ENCODE measurements at places on chromosomes 2 and 18. TPM values are rescaled to one million over a fixed set of nuclear protein-coding genes. Genes with fewer than 3 reads are reported as not detected.
A peak's percentile ranks its signal among the peaks of the same experiment; 100 is the strongest.

DNA sequence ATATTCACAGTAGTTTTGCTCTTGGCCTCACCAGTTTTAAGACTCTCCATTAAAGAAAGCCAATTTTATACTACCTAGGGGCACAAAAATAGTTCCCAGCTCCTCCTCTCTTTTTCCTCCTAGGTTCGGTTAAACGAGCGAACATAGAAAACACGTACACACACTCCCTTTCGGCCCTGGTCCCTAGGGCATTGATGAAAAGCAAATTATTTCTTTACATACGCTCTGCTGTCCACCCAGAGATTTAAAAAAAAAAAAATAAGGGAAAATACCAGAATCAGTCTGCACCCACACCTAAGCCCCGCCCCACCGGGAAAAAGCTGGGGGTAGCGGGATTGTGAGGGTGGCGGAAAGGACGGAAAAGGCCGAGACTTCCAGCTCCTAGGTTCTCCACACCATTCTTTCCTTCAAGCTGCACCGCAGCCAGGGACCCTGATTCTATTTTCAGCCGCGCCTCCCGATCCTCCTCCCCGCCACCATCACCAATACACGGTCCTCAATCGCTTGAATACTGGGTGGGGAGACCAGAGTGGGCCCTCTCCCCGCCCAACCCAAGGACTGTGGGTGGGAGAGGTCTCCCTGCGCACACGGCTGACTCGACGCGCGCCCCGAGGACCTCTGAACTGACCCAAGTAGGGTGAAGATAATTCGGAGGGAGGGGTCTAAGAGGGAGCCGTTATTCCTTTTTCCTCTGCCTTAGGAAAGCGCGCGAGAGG, 769 bp downstream of the ATF2 start:
- DNase-seq: no peak

Gene IL37
- not detected for total RNA-seq

DNA sequence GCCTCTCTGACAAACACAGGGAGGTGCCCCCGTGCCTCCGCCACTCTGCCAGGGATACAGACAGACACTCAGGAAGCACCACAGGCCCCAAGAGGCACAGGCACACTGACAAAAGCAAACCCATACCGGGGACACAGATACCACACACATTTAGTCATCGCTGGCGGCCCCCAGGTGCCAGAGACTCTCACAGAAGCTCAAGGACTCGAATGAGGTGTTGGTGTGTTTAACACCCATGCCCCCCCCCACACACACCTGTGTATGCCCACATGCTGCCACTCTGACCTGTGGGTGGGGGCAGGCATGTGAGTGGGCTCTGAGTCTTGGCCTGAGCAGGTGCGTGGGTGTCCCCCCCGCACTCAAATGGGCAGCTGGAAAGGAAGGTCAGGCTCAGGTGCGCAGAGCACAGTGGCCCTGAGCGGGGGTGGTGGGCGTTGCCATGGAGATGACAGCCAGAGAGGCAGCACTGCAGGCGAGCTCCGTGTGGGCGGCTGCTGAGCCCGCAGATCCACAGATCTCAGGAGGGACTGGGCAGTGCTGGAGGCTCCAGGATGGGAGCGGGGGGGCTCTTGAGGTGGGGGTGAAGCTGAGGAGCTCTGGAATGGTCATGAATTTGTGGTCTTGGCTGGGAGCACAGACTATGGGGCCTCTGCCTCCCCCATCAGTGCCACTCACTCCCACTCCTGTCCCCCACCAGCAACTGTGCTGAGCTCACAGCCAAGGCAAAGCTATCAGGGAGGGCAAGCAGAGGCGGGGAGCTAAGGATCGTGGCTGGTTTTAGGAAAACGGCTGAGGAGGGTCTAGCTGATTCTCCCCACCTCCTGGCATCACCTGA, 73.9 kb upstream of the TAF1B start:
- peak; percentile 92 for DNase-seq

DNA sequence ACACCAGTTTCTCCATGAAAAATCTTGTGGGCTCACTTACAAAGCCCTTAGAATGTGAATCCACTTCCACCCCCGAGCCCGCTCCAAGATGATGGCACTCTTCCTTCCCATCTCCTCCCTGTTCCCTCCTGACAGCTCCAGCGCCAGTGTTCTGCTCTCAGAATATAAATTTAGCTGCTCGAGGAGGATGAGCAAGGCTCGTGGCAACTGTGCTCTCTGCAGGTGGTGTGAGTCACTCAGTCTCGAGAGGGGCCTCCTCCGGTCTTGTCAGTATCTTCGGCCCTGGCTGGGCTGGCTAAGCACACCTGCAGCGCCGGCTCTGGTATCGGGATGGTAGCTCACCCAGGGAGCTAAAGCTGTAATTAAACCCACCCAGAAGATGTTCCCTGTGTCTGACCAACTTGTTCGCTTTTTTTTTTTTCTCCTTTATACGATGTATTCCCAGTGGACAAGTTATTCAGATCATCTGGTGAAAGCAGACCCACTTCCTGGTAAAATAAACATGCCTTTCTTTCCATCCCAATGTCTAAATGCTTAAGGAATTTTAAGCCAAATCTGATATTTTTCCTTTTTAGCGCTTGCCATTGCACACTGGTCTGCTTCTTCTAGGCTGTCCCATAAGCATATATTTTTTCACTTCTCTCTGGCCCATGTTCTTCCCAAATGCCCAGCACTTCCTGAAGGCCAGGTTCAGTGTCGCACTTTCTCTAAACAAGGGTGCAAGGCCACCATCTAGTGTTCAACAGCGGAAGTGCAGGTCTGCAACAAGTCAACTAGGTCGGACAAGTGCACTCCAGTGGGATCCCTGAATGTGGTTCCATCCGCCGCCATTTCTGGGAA, 31.4 kb upstream of the YPEL5 start:
- DNase-seq: peak; percentile 80

- DNase-seq: no peak
Measured at GRCh38 chr2:101805152-101806088, 107.9 kb downstream of the MAP4K4 start.

- no peak for DNase-seq
Measured at GRCh38 chr18:58038063-58038462, 6.0 kb upstream of the NEDD4L start.

DNA sequence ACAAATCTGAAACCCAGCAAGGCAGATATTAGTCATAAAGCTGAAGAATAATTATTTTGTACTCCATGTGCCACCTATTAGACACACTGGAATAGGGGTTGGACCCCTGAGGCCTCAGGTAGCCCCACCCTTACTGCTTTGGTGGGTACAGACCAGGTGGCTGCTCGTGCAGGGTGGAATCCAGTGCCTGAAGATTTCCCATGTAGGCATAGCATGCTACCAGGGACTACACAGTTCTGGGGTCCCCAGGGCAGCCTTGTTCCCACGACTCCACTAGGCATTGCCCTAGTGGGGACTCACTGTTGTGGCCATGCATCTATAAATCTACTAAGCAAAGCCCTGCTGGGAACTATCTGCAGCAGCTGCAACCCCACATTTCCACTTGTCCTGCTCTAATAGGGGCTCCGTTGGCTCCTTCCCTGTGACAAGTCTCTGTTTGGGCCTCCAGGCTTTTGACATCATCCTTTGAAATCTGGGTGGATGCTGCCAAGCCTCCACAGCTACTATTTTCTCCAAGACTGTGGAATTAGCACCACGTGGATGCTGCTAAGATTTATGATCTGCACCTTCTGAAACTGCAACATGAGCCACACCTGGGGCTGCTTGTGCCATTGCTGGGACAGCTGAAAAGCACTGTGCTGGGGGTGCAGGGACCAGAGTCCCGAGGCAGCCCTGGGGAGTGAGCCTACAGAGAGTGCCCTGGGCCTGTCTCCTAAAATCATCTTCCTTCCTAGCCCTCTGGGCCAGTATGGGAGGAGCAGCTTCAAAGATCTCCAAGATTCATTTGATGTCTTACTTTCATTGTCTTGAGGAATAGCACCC, 303.8 kb downstream of the FSIP2 start:
- DNase-seq: no peak

DNA sequence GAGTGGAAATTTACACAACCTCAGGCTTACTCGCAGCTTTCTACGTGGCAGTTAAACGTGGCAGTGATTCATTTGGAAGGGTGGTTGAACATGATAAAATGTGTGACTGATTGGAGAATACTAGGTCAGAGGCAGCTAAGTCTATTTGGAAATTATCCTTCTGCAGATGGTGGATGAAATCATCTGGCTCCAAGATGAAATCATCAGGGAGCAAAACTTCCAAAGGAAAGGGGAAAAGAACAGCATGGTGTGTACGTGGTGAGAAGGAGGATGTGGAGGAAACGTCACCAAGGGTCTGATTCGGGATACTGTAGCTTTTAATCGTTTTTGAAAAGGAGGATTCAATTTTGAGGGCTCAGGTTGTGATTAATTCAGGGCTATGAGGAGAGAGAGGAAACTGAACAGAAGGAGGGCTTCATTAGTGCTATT, 47.9 kb downstream of the COL3A1 start:
- DNase-seq: peak; percentile 32

DNA sequence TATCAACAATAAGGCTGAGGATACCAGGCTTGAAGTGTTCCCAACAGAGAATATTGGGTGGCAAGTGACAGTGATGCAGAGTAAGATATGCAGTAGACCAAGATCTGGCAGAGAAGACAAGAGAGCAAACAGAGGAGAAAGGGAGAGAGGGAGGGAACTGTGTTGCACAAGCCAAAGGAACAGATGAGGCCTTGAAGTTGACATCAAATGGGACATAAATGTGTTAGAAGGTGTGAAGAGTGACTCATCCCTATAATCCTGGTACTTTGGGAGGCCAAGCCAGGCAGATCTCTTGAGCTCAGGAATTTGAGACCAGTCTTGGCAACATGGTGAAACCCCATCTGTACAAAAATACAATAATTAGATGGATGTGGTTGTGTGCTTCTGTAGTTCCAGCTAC, 342.9 kb downstream of the PARD3B start:
- no peak for DNase-seq

Gene SLC9A4
- not detected for total RNA-seq

Gene SP5
- total RNA-seq: not detected

GRCh38 chr2:156884216-156884615, 373.3 kb upstream of the GALNT5 start:
- no peak for DNase-seq

GRCh38 chr2:128579825-128580224, 261.2 kb upstream of the HS6ST1 start:
- no peak for DNase-seq

All from osteoblast (primary cell).